ENCODE measurements at places on chromosomes 16 and 17. TPM values are rescaled to one million over a fixed set of nuclear protein-coding genes. Genes with fewer than 3 reads are reported as not detected.

Gene C16orf89
- not detected for total RNA-seq

Gene ITGA2B
- total RNA-seq, result not detected

Gene QPRT
- 0.13 TPM for total RNA-seq

GRCh38 chr16:66116163-66117002, 250.1 kb upstream of the CDH5 start:
- no peaks in the 10 kb centered on the region for H3K36me3 ChIP-seq
- peaks cover 11% of the 10 kb centered on the region for H3K4me1 ChIP-seq
- H3K4me3 ChIP-seq, result no peak overlapping the region
- DNase-seq, result no peak
- no peaks in the 10 kb centered on the region for H3K27me3 ChIP-seq

GRCh38 chr17:17890773-17891759, 54.3 kb upstream of the SREBF1 start:
- H3K27me3 ChIP-seq, result no peaks in the 10 kb centered on the region
- H3K4me3 ChIP-seq, result no peak overlapping the region
- H3K4me1 ChIP-seq, result no peaks in the 10 kb centered on the region
- peak; percentile 42 for DNase-seq
- peaks cover 53% of the 10 kb centered on the region for H3K36me3 ChIP-seq
- no peak overlapping the region for H3K27ac ChIP-seq

DNA sequence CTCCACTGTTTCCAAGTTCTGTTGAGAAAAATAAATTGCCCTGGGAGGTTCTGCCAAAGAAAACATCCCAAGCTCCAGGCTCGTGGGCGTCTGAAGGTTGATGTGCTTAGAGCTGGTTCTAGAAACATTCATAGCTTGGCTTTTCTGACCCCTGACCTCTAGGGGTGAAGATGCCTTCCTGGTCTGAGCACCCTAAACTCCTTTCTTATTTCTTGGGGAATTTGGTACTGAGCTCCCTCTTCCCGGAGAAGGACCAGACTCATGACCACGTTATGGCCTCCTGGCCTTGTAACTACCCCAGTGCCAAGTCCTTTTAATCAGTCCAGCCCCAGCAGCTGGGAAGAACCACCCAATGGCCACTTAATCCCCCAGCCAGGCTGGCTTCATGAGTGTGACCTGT, 66.4 kb downstream of the MYH11 start:
- DNase-seq, result no peak
- no peaks in the 10 kb centered on the region for H3K36me3 ChIP-seq
- no peak overlapping the region for H3K27ac ChIP-seq

DNA sequence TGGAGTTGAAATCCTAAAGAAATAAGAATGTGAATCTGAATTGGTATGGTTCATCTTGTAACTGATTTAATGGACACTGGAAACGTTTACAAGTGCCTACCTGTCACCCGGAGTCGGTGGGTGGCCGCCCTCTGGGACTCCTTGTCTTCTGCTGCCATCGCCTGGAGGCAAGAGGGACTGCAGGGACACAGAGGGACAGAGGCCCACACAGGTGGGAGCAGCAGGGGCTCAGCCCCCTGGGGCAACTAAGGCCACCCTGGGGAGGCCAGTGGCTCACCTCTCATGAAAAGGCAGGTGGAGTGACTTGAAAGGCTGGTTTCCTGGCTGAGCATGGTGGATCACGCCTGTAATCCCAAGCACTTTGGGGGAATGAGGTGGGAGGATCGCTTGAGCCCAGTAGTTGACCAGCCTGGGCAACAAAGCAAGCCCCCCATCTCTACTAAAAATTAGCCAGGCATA, 23.2 kb downstream of the TMEM92 start:
- H3K27me3 ChIP-seq, result no peaks in the 10 kb centered on the region
- H3K27ac ChIP-seq, result no peak overlapping the region
- peak; percentile 89 for DNase-seq
- no peak overlapping the region for H3K4me3 ChIP-seq

GRCh38 chr17:41559548-41559947, 12.3 kb downstream of the KRT9 start:
- no peak overlapping the region for H3K27ac ChIP-seq
- no peaks in the 10 kb centered on the region for H3K36me3 ChIP-seq
- H3K4me1 ChIP-seq, result no peaks in the 10 kb centered on the region
- H3K27me3 ChIP-seq, result peaks cover 8% of the 10 kb centered on the region
- H3K4me3 ChIP-seq, result no peak overlapping the region

GRCh38 chr16:74813109-74813641, 38.6 kb upstream of the FA2H start:
- H3K36me3 ChIP-seq, result no peaks in the 10 kb centered on the region
- H3K27me3 ChIP-seq, result no peaks in the 10 kb centered on the region
- no peak overlapping the region for H3K4me3 ChIP-seq
- no peak overlapping the region for H3K27ac ChIP-seq
- DNase-seq, result peak; percentile 49
- H3K4me1 ChIP-seq, result no peaks in the 10 kb centered on the region
